ENCODE measurements at places on chromosomes 3 and 15. TPM values are rescaled to one million over a fixed set of nuclear protein-coding genes. Genes with fewer than 3 reads are reported as not detected.

DNA sequence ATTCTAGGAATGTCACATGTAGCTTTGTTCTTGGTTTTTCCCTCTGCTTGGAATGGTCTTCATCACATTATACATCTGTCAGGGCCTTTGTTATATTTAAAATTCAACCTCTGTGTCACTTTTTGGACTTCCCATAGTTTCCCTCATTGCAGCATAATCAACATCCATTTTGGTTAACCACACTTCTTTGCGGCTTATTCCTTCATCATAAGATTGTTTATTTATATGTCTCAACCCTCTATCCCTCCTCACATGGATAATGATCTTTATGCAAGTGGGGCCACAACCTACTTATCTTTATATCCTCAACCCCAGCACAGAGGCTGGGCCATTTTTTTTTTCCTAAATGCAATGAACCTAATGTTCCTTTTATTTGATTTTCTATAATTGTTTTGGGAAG is 260.0 kb upstream of the THBS1 start:
- DNase-seq: peak; percentile 76

DNA sequence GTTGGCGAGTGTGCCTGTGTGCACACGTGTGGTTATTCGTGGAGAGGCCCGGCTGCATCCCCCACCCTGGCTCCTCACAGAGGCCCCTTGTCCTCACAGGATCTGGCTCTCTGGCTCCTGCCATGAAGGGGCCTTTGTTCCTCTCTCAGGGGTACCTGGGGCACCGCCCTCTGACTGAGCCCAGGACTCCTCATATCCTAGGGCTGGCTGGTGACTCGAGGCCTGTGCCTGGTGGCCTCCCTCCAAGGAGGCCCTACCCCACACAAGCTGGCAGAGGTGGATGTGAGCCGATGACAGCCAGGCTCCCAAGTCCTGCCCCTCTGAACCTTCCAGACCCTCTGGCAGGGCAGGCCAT is 10.0 kb downstream of the PRKCD start:
- no peak for DNase-seq

GRCh38 chr3:169636928-169637327 is 26.6 kb downstream of the MECOM start:
- DNase-seq: no peak

DNA sequence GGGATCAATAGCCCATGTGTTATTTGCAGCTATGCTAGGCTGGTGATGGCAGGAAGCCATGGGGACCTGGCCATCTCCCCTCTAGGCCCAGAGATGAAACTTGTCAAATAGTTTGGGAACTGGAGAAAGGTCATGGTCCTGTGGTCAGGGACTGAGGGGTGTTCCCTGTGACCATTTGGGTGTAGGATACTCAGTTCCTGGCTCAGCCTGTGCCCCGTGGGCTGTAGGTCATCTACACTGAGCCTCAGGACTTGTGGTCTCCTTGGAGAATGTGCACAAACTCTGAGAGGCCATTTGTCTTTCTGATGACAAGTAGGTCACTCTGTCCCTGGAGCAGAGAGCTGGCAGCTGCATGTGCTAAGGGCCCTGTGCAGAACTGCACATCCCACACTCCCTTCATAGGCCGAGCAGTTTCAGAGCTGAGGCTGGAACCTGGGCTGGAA is 17.5 kb downstream of the GASK1A start:
- DNase-seq: no peak

Gene KCNH8
- total RNA-seq: not detected

- peak; percentile 75 for DNase-seq
Observed at GRCh38 chr3:129606636-129607390, at the start of gene PLXND1. Gene PLXND1 (minus strand): TSS chr3:129606676. CDS start chr3:129606639, 37 bp downstream.

GRCh38 chr15:40498418-40498817 is 27.6 kb downstream of the CHST14 start:
- DNase-seq: peak; percentile 20

- no peak for DNase-seq
Observed at GRCh38 chr3:103949693-103950092, 1417.0 kb upstream of the ALCAM start.

DNA sequence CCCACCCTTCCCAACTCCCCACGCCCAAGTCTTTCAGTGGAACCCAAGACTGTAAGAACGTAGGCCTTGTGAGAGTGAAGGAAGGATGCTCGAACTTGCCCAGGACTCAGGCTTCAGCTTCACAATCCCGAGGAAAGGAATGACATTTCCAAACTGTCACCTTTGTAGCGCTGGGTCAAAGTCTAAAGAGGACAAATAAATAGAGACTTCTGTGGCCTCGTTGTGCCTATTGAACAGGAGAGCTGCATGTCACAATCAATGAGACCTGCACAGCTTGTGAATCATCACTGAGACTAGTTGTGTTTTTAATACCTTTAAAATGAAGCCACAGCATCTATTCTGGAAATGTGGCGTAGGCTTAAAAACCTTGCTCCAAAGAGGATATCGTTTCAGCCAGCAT is 222.8 kb upstream of the ST8SIA2 start:
- DNase-seq: no peak

- DNase-seq: peak; percentile 30
Observed at GRCh38 chr15:44029940-44030568, 165.0 kb downstream of the FRMD5 start.

DNA sequence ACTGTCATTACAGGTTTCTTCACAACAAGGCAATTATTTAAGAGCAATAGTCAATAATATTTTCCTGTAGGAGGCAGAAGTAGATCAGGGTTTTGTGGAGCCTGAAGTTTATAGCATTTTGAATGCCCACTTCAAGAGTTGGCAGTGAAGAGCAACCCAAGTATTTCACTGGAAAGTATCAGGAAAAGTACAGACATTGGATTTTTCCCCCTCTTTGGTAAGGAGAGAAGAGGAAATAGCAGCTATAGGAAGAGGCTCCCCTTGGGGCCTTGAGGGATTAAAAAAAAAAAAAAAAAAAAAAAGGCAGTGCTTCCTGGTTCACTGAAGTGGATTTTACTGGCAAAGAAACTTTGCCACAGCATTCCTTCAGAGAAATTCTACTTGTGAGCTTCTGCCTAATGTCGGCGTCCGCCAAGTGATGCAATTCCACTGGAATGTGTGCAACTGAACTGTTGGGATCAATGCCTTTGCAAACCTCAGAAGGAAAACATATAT is 5.7 kb upstream of the CNTN6 start:
- DNase-seq: peak; percentile 80

- DNase-seq: no peak
Observed at GRCh38 chr3:52439426-52440248, 5.3 kb downstream of the SEMA3G start.

GRCh38 chr15:82849556-82850512 is 40.4 kb downstream of the WHAMM start:
- DNase-seq: peak; percentile 82

DNA sequence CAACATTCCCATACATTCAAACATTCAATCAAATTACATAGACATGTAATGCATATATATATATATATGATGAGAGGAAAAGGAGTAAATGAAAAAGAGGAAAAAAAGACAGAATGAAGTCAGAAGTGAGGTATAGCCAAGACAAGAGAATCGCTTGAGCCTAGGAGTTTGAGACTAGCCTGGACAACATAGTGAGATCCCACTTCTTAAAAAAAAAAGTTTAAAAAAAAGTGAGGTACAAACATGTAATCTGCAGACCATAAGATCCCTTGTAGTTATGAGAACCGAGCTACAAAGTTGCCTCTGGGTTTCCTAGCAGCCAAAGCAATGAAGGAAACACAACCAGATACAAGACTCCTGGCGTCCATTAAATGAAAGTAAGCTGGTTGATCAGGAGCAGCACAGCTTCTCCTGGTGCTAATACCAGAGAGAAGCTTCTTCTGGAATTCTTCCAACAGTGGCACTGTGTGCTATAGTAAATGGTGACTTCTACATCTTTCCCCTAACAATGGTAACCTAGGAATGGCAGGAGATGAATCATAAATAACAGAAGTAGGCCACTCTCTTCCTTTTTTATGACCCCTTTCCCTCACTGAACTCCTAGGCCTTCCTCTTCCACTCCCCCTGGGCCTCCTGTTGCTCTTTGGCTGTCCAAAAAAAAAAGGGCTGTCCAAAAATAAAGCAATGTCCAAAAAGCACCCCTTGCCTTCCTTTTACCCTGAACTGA is 3.5 kb downstream of the KCNMB3 start:
- DNase-seq: no peak

GRCh38 chr3:23808525-23808924 is 2.8 kb downstream of the UBE2E1 start:
- DNase-seq: no peak

GRCh38 chr3:12175844-12176453 is 17.2 kb upstream of the TIMP4 start:
- DNase-seq: peak; percentile 67

Gene PRR20G
- not detected for total RNA-seq

DNA sequence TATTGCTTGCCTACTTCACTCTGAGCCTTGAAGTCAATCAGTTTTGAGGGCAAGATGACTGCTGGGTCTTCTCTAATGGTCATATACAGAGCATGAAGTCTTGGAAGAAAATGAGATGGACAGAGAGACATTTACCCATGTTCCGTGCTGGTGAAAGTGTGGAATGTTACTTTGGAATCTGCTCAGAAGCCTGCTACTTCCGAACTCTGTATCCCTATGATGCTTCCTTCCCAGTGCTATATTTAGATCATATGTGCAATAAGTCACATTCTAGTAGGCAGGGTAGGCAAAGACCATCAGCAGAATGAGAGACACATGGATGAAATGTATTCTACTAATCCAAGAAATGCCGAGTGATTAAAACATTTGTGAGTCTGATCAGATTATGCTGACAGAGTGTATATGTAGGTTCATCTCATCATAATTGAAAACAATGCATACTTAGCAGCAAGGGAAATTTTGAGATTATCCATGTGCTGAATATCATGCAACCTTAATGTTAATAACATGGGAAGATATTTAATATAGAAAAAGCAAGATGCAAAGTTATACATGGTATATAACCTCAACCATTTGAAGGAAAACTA is 60.5 kb downstream of the RAB7A start:
- no peak for DNase-seq

Gene SLC28A2
- not detected for total RNA-seq

Gene PTH1R
- 2.6 TPM for total RNA-seq

DNA sequence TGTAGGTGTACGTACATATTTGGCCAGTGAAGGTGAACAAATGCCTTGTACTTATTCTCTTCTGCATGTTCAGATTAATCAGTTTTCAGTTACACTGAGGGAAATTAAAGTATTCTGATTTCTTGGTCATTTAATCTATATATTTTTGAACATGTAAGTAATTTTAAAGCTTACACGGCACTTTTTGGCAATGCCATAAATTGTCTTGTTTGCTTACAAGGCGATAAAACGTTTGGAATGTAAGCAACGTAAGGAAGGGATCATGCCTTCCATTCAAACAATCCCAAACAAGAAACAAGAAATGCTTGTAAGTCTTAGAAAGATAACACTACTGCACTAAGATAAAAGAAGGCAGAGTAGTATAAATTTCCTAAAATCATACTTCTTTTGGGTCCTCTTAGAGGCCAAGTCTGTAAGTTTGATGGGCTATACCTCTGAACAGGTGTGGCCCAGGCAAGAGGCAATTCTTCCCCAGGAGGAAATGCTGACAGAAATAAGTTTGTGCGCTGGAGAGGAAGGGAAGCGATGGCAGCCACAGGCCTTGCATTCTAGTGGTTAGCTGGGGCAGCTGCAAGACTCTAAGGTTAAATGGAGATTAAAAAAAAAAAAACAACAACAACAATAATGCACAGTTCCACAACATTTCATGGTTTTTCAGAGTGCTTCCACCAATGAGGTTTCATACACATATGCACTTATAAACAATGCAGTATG is 73.8 kb downstream of the GOLIM4 start:
- peak; percentile 53 for DNase-seq

DNA sequence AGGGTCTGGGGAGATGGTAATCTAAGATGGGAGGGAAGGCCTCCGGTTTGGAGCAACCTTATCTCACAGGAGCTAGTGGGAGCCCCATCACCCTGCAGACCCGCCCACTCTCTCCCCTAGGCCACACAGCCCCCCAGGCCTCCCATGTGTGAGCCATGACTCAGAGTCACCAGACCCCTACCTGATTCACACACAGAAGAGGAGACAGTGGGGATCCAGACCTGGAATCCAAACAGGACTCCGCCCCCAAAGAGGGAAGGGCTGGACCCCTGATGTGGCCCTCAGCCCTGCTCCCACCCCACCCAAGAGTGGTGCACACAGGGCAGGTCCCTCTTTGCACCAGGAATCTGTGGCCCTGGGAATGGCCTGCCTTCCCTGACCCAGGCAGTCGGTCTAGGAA is 97.4 kb downstream of the ADCY5 start:
- no peak for DNase-seq

Data from fibroblast of villous mesenchyme (primary cell).